Aorta (tissue), 5 donors: ENCODE measurements at places on chromosomes 16 and 17. TPM values are rescaled to one million over a fixed set of nuclear protein-coding genes. Genes with fewer than 3 reads are reported as not detected.

GRCh38 chr16:56630134-56630533, 2.3 kb upstream of the MT1M start:
- H3K4me3 ChIP-seq, result no peak overlapping the region
- no peaks in the 10 kb centered on the region for H3K4me1 ChIP-seq
- H3K36me3 ChIP-seq, result no peaks in the 10 kb centered on the region
- no peak for DNase-seq
- no peak overlapping the region for H3K27ac ChIP-seq

DNA sequence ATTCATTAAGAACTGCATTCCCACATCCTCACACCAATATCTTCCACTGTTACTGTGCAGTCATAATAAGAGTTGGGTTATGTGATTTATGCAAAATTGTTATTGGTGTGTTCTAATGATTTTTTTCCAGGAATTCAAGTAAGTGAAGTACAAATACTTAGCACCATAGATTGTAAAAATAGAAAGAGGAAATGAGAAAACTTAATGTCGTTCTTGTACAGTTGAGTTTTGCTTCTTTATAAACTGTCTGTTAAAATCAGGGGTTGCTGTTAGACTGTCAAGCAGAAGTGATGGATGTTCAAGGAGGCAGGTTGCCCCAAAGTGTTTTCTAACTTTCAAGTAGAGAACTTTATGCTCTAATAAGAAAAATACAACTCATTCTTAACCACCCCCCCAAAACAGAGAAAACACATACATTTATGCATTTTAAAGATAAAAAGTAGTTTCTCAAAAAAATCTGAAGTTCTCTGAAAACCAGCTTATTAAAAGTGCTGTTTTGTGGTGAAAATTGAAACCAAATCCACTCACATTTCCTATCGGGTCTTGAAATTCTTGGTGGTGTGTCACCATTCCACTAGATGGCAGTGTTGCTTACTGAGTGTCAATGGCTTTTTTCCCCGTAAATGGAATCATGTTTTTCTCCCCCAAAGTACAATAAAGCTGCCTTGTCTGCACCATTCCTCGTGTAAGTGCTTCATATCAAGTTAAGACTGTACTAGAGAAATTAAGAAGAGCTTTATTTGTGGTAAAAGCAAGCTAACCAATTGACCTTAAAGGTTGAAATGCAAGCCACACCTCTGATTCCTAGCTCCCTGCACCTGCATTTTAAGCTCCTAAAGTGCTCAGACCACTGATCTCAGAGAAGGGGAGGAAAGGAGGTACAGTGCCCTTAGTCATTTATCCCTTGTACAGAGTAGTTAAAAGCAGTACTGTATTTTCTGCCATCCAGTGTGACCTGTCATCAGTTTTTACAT, 4.7 kb upstream of the IGSF6 start:
- no peak overlapping the region for H3K4me3 ChIP-seq
- no peaks in the 10 kb centered on the region for H3K4me1 ChIP-seq
- H3K36me3 ChIP-seq, result no peaks in the 10 kb centered on the region
- H3K27me3 ChIP-seq, result no peaks in the 10 kb centered on the region
- no peak overlapping the region for H3K27ac ChIP-seq

DNA sequence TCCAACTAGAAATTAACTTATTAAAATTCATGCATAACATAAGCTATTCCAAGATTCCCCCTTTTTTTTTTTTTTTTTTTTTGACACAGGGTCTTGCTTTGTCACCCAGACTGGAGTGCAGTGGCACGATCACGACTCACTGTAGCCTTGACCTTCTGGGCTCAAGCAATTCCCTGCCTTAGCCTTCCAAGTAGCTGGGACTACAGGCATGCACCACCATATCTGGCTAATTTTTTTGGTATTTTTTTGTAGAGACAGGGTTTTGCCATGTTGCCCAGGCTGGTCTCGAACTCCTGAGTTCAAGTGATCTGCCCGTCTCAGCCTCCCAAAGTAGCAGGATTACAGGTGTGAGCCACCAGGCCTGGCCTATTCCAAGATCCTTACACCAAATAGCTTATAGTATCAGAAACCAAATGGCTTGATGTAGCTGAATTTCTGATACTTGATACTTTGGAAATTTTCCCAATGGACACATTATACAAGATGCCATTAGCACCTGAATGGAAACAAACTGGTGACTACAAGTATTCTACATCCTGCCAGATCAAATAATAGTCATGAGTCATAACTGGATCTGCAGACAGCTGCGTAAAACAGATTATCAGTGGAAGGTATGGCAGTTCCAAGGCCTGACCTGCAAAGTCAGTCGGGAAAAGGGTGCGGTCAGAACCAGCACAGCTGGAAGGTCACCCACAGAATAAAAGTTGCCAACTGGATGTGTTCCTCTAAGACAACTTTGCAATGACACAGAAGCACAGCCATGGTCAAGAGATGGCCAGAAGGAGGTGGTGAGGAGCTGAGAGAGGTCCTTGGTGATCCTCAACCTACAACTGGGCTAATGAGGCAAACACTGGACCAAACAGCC, 14.5 kb downstream of the TUBG1 start:
- no peaks in the 10 kb centered on the region for H3K4me1 ChIP-seq
- H3K36me3 ChIP-seq, result no peaks in the 10 kb centered on the region
- no peak overlapping the region for H3K4me3 ChIP-seq
- H3K27me3 ChIP-seq, result no peaks in the 10 kb centered on the region
- H3K27ac ChIP-seq, result no peak overlapping the region

DNA sequence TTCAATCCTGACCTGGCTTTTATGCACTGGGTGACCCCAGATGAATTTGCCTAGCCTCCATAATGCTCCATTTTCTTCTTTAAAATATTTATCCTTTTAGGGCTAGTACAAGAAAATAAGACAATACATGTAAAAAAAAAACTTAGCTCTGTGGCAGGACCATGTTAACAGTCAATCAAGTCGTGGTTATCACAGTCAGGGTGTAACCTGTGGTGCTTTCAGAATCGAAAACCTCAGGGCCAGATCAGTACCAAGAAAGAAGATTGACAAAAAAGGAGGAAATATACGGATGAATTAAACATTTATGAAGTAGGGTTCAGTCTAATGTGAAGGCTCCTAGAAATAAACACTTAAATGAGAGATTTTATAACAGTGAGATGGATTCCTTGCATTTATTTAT, 347.2 kb upstream of the MAF start:
- no peak for DNase-seq
- H3K27ac ChIP-seq, result no peak overlapping the region
- H3K4me1 ChIP-seq, result no peaks in the 10 kb centered on the region
- no peak overlapping the region for H3K4me3 ChIP-seq
- no peaks in the 10 kb centered on the region for H3K36me3 ChIP-seq

- H3K27me3 ChIP-seq, result no peaks in the 10 kb centered on the region
- peaks cover 6% of the 10 kb centered on the region for H3K36me3 ChIP-seq
- H3K4me3 ChIP-seq, result no peak overlapping the region
- no peaks in the 10 kb centered on the region for H3K4me1 ChIP-seq
- H3K27ac ChIP-seq, result no peak overlapping the region
- DNase-seq, result no peak
Measured at GRCh38 chr17:18278867-18279266, 18.4 kb downstream of the MIEF2 start.

Gene TAC4
- not detected for polyA plus RNA-seq

Gene ZSCAN10
- polyA plus RNA-seq, result not detected

Gene TEKT5
- 2.9 TPM for polyA plus RNA-seq

Gene CA5A
- not detected for polyA plus RNA-seq
